CD4-positive, alpha-beta T cell treated with Interleukin-15 for 4 hours (primary cell): ENCODE measurements at places on chromosomes 13 and 19.

- DNase-seq: no peak
Observed at GRCh38 chr19:13098277-13099072, 4.2 kb downstream of the LYL1 start.

DNA sequence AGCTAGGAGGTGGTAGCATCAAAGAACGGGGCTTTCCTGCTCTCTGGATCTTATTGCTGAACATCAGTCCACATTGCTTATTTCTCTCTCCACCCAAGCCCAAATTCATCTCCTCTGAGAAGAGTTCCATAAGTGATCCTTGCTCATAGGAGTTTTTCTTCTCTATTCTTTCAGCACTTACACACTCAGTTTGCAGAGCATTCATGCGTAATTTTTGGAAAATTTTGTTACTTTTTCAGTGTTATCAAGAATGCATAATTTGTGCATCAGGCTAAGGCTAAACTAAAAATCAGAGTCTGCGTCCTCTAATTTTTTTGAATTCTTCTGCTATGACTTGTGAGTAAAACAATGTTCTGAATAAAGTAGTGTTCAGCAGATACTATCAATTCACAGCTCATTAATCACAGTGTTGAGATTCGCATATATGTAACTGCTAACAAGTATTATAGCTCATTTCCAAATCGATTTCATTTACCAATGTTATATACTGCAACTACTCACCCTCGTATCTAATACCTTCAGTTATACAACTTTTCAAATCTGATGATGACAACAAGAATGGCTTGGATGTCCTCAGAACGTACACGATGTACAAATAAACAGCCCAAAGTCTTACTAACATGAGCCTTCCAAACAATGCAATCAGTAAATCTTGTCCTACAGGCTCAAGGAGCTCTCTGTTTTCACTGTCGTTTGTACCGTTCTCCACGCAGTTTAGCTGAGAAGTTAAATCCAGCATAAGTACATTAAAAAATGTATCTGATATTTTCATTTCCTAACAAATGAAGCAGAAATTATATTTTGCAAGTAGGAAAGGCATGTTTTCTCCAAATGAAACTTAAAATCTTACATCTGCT, 36.4 kb upstream of the STARD13 start:
- DNase-seq: no peak

DNA sequence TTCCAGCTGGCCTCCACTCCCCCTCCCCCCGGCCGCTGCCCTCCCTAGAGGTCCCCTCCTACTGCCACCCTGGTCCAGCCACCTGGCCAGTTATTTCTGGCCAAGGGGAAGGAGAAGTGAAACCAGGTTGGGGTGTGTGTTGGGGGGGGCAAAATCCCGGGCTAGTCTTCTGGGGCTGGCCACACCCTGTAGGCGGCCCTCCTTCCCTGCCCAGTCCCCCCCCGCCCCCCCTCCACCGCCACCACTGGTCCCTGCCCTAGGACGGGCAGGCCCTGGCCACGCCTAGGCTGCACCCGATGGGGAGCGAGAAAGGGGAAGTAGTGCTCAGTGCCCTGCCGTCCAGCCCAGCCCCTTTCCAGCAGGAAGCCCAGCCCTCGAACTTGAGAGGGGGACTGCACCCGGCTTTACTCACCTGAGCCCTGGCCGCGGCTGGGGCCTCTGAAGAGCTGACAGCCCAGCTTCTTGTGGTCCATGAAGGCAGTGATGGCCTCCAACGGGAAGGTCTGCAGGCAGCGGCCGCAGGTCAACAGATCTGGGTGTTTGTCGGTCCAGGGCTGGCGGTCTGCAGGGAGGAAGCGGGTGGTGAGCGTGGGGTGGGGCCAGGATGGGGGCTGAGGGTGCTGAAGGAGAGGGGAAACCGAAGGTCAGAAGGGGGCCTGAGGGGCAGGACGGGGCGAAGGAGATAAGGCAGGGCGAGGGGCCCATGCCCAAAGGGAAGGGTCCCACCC, 813 bp downstream of the ZNF296 start:
- DNase-seq: peak; percentile 40

DNA sequence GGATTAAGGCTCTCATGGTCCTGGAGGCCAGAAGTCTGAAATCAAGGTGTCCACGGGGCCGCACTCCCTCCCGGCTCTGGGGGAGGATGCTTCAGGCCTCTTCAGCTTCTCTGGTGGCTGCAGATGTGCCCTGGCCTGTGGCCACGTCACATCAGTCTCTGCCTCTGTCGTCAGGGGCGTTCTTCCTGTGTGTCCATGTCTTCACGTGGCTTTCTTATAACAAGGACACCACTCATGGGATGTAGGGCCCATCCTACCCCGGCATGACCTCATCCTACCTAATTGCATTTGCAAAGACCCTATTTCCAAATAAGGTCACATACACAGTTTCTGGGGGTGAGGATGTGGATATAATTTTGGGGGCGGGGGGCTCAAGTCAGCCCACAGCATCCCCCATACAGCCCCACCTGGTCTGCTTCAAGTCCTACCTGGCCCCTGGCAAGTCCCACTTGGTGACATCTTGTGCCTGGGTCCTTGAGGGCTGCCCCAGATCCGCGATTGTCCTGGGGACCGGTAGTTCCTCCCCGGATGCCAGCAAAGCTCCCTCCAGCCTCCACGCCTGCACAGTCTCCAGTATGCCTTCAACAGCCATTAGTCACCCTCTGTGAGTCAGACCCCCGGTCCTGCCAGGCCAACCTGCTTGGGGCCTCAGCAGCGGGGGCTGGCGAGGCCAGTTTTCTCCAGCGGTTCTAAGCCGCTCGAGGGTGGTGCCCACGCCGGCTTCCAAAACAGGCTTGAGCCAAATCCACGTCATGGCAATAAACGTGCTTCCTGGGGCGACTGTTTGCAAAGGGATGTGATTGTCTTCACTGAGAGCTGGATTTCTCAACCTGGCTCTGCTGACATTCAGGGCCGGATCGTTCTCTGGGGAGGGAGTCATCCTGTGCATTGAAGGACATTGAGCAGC, 32.2 kb downstream of the MYO9B start:
- DNase-seq: peak; percentile 12

- DNase-seq: no peak
Observed at GRCh38 chr13:79846386-79846785, 365.4 kb downstream of the NDFIP2 start.

GRCh38 chr13:25186187-25186586, 14.1 kb upstream of the AMER2 start:
- no peak for DNase-seq

GRCh38 chr19:6238643-6239281, 41.0 kb downstream of the MLLT1 start:
- DNase-seq: no peak

GRCh38 chr13:109699628-109700071, 86.7 kb downstream of the IRS2 start:
- no peak for DNase-seq

DNA sequence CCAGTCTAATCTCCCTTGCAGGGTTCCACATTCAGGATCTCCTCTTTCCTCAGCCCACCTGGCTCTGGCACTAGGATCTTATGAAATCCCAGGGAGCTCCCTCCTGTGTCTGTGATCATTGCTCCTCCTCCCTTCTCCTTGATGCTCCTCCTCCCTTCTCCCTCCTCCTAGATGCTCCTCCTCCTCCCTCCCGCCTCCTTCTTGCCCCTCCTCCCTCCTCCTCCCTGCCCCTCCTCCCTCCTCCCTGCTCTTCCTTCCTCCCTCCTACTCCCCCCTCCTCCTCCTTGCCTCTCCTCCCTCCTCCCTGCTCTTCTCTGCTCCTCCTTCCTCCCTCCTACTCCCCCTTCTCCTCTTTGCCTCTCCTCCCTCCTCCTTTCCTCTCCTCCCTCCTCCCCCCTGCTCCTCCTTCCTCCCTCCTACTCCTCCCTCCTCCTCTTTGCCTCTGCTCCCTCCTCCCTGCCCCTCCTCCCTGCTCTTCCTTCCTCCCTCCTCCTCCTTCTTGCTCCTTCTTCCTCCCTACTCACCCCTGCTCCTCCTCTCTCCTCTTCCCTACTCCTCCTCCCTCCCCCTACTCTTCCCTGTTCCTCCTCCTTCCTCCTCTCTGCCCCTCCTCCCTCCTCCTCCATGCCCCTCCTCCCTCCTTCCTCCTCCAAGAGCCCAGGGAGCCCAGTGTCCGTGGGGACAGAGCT, 14.9 kb upstream of the ZBTB7A start:
- no peak for DNase-seq

DNA sequence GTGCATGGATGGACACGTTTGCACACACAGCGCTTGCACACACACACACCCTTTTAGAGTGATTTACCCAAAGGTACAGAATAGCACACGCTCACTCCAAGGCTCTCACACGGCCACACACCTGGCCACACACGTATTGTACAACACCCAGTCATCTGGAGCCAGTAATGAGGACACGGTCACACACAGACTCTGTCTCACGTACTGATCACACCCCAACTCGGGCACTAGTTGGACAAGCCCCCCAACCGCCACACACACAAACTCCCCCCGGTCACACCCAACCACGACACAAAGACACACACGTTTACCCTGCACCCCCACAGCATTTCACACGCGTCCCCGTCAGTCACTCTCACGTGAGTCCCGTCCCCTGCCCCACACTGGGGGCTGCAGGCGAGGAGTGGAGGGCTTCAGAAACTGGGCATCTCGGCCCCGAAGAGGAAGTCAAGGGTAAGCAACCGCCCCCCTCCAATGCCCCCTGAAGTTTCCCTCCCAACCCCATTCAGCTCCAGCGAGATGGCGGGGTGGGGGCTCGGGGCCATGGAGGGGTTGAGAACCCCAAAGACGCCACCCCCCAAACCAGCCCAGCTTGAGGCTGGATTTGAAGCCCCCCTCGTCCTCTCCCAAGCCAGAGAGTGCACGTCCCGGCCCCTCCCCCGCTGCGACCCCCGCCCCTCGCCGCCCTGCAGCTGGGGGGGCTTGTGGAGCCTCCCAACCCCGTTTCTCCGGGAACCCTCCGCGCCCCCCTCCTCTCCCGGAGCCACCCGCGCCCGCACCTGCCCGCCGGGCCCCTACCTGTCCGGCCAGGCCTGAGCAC, 599 bp downstream of the OLFM2 start:
- DNase-seq: no peak

GRCh38 chr13:24056616-24057137, 103.8 kb upstream of the SPATA13 start:
- DNase-seq: no peak

GRCh38 chr13:110240943-110241342, 66.0 kb downstream of the COL4A1 start:
- DNase-seq: no peak

GRCh38 chr13:113978741-113979481, 5.0 kb upstream of the C13orf46 start:
- no peak for DNase-seq

GRCh38 chr19:748274-748598, 2.7 kb upstream of the MISP start:
- DNase-seq: no peak

GRCh38 chr13:91347996-91348905, 764 bp downstream of the MIR17HG start:
- DNase-seq: peak; percentile 51

GRCh38 chr19:6021878-6022569, 44.1 kb upstream of the RANBP3 start:
- peak; percentile 69 for DNase-seq

GRCh38 chr13:44306371-44307192, 67.0 kb upstream of the SERP2 start:
- no peak for DNase-seq

GRCh38 chr19:28606269-28607032, 606.5 kb downstream of the UQCRFS1 start:
- no peak for DNase-seq

- DNase-seq: no peak
Observed at GRCh38 chr13:38017320-38017719, 147.7 kb upstream of the TRPC4 start.

GRCh38 chr13:108963276-108963810, 333.9 kb downstream of the MYO16 start:
- no peak for DNase-seq

- no peak for DNase-seq
Observed at GRCh38 chr13:85661675-85662074, 137.5 kb downstream of the SLITRK6 start.

DNA sequence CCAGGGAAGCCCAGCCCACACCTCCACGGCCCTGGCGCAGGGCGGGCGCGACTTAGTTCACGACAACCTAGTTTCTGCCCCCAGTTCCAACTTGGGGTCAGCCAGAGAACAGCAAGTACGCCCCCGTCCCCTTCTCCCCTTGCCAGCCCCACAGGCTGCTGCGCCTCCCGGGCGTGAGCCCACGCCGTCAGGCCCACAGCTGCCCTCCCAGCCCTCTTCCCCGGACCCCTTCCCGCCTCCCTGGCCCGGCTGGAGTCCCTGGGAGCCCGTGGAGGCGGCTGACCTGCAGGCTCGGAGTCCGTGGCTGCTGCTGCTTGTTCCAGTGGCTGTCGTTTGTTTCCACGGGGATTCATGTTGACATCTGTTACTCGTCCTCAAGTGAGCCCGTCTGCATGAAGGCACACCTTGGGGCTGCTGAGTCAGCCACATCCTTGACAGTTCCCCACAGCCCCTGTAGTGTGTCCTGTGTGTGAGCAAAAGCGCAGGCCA, 86.0 kb downstream of the ATP11A start:
- DNase-seq: no peak

DNA sequence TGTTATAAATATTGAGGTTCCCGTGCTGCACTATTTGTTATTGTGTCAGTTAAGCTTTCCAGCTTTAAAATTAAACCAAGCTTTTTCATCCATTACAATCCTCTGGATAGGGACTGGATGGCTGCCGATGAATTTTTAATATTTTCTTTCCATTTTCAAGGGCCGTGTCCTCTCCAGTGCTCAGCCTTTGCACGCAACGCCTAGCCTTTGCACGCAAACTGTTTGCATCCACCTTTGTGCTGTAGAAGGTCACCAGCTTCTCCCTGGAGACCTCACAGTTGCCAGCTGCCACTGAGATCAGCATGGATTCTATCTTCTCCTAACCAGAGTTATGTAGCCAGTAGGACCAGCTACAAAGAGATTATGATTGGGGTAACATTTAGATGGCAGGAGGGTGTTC, 240.5 kb downstream of the SLC7A1 start:
- no peak for DNase-seq

- DNase-seq: no peak
Observed at GRCh38 chr19:9061879-9062278, 25.0 kb upstream of the OR1M1 start.

DNA sequence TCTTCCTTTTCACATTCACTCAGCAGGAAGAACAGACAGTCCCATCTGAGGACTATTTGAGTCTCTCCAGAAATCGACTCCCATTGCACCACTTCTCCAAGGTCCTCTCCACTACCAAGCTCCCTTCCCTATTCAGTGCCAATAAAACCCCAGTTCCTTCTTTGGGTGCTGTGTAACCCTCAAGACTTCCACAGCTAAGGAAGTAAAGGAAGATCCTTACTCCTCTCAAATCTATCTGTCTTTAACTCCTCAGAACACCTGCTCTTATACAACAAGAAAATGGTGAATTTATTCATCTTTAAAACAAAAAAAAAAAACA, 29.2 kb upstream of the TM9SF2 start:
- no peak for DNase-seq

GRCh38 chr19:18291019-18291524, 9.7 kb upstream of the JUND start:
- DNase-seq: no peak

GRCh38 chr13:28623782-28624706, 34.9 kb upstream of the POMP start:
- no peak for DNase-seq

DNA sequence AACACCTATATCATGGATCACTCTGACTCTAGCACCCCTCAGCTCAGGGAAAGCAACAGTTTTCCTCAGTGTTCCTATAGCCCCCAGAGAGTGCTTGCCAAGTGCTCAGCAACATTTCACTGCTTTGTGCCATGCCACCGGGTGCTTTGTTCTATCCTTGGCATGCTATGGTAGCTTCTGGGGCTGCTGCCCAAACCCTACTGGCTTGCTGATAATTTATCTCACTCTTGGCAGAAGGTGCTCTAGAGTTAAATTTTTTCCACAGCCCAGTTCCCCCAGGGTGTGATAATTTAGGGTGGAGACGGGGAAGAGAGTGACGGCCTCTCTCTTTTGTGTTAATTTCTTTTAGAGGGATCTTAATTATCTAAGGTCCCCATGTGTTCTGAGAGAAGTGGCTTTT, 12.6 kb upstream of the CSNK1A1L start:
- no peak for DNase-seq
